ENCODE measurements at places on chromosomes 16 and 17. TPM values are rescaled to one million over a fixed set of nuclear protein-coding genes. Genes with fewer than 3 reads are reported as not detected.

The MYH1 gene
- total RNA-seq = not detected

The KRTAP1-3 gene
- total RNA-seq = not detected

The CD300H gene
- total RNA-seq = not detected

The SOX15 gene
- total RNA-seq = 7.0 TPM

The PIPOX gene
- 1.5 TPM for total RNA-seq

The DOC2B gene
- 0.69 TPM for total RNA-seq

The C16orf92 gene
- total RNA-seq = not detected

The DBF4B gene
- total RNA-seq = 28.6 TPM

The KRT16 gene
- total RNA-seq = 53.1 TPM

The CDK5R1 gene
- total RNA-seq = 3.0 TPM

The METTL26 gene
- total RNA-seq = 179 TPM

The MAF gene
- total RNA-seq = not detected

The ZPBP2 gene
- total RNA-seq = not detected

The CIITA gene
- not detected for total RNA-seq

The NTN1 gene
- total RNA-seq = 0.22 TPM

- DNase-seq = no peak
These were observed 2.2 kb downstream of the SDR42E2 start for GRCh38 chr16:22164482-22164881.

DNA sequence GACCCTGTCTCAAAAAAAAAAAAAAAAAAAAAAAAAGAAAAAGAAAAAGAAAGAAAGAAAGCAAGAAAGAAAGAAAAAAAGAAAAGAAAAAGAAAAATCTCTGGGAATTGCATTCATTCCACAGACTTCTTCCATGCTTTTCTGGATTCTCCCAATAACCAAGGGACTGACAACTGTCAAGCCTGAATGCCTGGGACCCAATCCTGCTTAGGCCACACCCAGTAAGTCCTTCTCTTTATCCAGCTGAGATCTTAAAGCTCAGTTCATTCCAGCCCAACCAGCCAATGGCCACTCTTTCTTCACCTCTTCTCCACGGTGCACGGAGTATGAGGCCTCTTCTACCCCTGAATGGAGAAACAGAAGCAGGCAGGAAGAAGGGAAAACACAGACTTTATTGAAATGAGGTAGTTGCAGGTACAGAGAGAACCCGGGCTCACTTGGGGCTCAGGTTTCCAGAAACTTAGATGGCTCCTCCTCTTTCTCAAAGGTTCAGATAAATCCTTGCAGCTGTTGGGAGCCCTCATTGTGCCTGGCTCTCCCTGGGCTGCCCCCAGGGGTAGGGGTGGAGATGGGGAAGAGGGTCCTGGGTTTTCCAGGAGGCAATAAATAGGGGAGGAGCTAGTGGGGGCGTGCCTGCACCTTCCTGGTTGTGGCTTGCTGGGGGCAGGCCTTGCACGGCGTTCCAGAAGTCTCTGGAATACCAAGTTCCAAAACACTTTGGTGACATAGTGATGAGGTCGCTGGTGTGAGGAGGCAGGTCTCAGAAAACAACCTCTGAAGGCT is 2.5 kb downstream of the HOXB1 start:
- no peak for DNase-seq

DNA sequence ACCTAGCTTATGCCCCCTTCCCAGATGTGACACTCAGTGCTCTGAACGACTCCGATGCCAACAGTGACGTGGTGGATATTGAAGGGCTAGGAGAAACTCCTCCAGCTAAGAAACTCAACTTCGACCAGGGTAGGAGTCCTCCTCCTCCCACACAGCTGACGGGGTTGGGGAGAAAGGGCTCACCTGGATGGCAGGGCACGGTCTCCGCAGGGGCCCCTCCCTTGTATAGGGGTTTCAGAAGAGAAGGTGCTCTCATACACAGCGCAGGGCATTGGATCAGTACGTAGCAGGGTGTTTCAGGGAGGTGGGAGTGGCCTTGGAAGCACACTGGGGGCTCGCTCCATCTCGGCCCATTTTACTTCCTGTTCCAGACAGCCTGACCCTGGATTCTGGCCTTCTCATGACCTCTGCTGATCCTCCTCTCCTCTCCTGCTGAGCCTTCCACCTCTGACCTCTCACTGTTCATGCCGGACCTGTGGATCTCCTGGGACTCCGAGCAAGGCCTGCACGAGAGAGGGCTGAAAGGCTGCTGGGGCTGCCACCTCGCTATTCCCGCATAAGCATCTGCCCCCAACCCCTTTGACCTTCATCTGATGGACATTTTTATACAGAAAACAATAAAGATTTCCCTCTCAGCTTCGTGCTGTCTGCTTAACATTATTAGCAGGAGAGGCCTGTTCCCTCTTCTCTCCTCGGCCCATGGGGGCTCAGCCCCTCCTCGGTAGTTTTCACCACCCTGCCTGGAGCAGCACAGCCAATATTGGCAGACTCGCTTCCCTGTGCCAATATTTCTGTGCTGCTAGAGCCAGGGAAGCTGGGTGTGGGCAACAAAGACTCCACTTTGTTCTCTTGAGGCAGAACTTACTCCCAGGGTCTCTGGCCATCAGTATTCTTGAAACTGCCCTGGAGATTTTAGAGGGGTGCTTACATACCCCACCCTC is 4.7 kb downstream of the RNASEK start:
- no peak for DNase-seq

- DNase-seq = no peak
These were observed 40.8 kb downstream of the RNF157 start for GRCh38 chr17:76199469-76199868.

- no peak for DNase-seq
These were observed 10.5 kb downstream of the PPM1D start for GRCh38 chr17:60610473-60610872.

GRCh38 chr17:46125831-46126230 is 67.4 kb downstream of the KANSL1 start:
- DNase-seq = no peak

DNA sequence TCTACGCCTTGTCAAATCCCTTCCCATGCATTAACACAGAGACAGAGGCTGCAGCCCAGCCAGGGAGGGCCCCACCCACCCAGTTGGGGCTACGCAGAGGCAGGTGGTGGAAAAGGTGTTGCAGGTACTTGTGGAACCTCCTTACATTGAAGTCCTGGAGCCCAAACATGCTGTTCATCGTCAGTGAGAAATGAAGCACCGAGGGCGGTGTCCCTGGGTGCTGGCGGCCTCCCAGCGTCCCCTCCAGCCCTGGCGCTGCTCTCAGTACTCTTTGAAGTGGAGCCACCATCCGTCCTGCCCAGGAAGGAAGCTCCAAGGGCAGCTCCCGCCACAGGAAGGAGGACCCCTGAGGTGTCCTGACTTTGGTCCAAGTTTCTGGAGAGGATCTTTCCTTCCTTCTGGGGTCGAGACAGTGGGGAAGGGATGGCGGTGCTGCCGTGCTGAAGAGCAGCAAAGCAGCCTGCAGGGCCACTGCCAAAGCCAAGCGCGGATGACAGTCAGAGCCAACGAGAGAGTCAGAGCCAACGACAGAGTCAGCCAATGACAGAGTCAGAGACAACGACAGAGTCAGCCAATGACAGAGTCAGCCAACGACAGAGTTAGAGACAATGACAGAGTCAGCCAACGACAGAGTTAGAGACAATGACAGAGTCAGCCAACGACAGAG is 23.4 kb downstream of the LMF1 start:
- no peak for DNase-seq

DNA sequence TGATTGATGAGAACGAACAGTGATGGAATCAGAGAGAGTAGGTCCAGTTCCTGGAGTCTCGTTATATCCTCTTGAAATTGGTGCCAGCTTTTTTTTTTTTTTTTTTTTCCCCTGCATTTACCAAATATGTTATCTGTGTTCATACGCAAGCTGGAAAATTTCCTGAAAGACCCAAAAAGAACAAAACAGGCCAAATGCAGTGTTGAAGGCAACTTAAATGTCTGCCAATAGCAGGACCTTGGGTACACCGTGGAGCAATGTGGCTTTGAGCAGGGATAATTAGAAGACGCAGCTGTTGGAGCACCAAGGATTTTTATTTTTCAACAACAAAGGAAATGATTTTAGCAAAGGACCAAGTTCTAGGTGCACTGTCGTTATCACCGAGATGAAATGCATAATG is 105.0 kb downstream of the ABCC6 start:
- no peak for DNase-seq

- DNase-seq = no peak
These were observed 55.7 kb downstream of the WSB1 start for GRCh38 chr17:27349540-27350021.

- DNase-seq = no peak
These were observed 10.5 kb downstream of the SLC13A5 start for GRCh38 chr17:6702567-6703215.

DNA sequence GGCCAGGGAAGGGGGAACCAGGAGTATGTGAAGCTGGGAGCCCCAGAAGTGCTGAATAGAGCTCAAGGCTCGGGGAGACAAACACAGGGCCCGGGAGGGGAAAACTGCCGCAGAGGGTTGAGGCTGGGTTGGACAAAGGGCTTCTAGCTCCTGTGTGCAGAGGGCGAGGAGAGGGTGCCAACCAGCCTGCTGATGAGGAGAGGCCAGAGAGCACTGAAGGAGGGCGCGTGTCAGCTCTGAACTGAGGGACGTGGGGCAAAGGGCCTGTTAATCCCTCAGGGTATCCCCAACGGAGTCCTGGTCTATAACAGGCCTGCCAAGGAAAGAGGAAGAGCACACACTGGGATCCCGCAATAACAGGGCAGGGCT is 151.3 kb downstream of the C16orf78 start:
- no peak for DNase-seq

DNA sequence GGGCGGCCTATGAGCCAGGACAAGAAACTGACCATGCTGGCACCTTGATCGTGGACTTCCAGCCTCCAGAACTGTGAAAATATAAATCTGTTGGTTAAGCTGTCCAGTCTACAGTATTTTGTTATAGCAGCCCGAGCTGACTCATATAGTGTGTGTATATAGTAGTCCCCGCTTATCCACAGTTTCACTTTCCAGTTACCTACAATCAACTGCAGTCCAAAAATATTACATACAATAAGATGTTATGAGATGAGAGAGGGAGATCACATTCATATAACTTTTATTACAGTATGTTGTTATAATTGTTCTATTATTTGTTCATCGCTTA is 4.9 kb downstream of the MT3 start:
- DNase-seq = no peak

DNA sequence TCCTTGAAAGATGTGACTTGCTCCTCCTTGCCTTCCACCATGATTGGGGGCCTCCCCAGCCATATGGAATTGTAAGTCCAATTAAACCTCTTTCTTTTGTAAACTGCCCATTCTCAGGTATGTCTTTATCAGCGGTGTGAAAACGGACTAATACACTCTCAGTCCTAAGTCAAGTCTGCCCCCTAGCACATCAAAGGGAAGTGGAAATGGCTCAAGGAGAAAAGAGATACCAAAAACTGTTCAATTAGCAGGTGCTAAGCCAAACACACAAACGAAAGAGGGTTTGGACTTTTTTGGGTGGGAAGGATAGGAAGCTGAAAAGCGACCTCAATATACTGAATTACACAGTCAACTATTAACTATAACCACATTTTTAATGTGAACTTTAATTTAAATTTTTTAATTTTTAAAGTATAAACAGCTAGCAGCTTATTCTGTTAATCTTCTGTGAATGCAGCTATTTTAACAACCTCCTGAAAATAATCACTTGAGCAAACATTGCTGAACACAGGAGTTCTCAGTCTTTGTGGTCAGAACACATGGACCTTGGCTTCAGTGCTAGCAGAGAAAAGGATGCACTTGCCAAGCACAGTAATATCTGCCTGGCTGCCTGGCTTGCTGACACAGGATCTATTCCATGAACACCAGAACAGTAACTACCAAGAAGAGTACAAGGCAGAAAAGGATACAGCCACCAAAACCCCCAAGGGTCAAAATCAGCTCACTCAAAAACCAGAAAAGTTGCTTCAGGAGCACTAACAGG is 10.9 kb downstream of the ZNF18 start:
- no peak for DNase-seq

DNA sequence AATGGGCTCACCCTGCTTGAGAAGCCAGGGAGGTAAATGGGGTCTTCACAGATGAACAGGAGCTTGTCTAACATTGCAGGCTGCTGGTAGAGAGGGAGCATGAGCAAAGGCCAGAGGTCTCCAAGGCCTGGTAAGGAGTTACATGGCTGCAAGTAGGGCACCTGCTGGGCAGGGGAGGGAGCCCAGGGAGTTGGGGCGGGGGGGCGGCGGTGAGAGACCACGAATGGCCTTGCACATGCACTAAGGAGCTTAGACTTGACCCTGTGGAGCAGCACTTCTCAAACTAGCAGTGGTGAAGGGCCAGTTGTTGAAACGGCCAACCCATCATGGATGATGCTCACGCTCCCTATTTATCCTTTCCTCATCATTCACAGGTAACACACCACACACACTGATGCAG is 38.4 kb downstream of the ERN1 start:
- DNase-seq = no peak

DNA sequence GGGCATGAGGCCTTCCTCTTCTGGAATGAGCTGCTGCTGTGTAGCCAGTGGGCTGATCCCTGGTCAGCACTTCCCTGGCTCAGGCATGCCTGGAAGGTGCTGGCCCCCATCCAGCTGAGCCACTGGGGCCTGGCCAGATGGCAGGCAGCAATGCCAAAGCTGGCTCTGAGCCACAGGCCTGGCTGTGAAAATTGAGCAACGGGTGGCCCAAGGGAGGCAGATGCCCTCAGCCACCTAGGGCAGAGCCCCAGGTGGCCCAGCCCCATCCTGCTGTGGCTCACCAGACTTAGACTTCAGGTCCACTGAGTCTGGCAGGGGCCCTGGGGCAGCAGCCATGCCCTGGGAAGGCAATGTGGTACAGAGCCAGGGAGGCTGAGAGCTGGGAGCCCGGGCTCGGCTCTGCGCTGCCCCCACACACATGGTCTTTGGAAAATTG is 8.5 kb upstream of the CRHR1 start:
- peak; percentile 46 for DNase-seq

DNA sequence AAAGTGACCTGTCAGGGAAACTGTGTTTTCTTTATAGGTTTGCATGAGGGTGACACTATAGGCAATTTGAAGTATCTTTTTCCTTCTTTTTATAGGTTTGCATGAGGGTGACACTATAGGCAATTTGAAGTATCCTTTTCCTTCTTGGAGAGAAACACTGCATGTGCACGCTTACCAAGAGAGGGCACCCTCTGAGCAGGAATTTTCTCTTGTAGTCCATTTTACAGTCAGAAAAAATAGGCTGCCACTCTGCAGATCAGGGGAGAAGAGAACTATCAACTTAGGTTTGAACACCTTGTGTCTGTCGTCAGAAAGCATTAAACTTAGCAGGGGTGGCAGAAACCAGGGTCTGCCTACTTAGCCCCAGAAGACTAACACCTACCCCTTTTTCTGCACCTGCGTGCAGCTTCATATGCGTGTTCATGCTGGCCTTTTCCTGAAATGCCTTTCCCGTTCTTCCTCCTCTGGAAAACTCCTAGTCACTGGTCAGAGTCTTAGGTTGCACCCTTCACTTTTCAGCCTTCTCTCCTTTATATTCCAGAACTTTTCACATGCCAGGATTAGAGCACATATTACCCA is 16.4 kb upstream of the SMIM36 start:
- DNase-seq = peak; percentile 70

- DNase-seq = no peak
These were observed 30.4 kb upstream of the SALL1 start for GRCh38 chr16:51181503-51181811.
